ENCODE measurements at places on chromosomes 6 and 20. TPM values are rescaled to one million over a fixed set of nuclear protein-coding genes. Genes with fewer than 3 reads are reported as not detected.

Gene DHX16
- polyA plus RNA-seq, result 14.9 TPM

DNA sequence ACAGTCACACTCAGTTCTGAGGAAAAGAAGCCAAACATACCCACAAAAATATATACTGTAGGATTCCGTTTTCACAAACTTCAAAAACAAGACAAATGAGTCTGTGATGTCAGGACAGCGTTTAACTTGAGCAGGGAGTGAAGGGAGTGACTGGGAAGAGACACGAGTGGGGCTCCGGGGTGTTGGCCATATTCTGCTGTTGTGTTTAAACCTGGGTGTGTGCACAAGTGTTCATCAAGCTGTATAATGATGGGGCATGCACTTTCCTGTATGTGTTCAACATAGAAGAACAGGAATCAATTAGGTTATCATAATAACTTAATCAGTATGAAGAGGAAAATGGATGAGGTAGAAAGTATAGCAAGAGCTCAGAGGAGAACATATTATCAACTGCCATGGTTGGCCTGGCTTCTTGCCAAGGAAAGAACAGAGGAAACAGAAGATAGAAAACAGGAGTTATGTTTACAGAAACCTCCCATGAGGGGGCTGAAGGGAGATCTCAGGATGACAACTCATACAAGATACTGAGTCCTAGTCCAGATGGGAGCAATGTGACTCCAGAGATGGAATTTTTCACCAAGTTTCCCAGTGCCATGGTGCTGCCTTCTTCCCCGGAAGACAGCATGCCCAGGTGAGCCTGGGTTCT lies 15.1 kb upstream of the AFDN start:
- no peak for DNase-seq

- no peak for DNase-seq
Observed at GRCh38 chr6:157013649-157014304, 236.6 kb downstream of the ARID1B start.

DNA sequence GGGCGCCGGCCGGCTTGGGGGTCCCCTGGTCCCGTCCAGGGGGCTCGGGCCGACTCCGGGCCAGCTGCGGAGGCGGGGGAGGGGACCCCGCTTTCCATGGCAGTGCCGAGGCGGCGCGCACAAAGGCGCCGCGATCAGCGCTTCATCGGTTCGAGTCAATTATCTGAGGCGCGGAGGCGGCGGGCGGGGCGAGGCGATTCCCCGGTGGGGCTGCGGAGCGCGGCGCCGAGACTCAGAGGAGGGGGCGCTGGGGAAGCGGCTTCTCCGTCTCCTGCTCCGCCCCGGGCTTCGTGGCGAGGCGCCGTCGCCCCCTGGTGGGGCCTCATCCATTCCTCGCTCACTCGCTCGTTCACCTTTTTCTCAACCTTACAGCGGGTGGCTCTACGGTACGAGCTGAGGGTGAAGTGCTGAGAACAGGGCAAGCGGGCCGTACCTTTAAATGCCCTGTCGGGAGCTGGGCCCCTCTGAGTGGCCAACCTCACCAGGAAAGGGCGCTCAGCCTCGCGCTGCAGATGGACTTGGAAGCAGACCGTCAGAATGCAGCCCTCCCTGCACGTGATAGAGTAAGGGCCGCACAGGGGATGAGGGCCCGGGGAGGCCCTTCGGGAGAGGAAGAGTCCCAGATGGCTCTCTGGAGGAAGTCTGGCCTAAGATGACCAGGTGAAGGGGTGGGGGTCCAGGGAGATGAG lies 39.9 kb downstream of the SLC52A3 start:
- DNase-seq, result no peak

- DNase-seq, result no peak
Observed at GRCh38 chr6:56808871-56809359, 146.0 kb upstream of the BEND6 start.

All from naive thymus-derived CD4-positive, alpha-beta T cell (primary cell).